Pancreas (tissue), 10 donors: ENCODE measurements at places on chromosomes 16 and 17.

GRCh38 chr17:80443916-80444643 lies 29.1 kb downstream of the ENDOV start:
- peak; percentile 19 for DNase-seq

GRCh38 chr17:32319548-32319905 lies 22.4 kb downstream of the C17orf75 start:
- peak; percentile 81 for DNase-seq

DNA sequence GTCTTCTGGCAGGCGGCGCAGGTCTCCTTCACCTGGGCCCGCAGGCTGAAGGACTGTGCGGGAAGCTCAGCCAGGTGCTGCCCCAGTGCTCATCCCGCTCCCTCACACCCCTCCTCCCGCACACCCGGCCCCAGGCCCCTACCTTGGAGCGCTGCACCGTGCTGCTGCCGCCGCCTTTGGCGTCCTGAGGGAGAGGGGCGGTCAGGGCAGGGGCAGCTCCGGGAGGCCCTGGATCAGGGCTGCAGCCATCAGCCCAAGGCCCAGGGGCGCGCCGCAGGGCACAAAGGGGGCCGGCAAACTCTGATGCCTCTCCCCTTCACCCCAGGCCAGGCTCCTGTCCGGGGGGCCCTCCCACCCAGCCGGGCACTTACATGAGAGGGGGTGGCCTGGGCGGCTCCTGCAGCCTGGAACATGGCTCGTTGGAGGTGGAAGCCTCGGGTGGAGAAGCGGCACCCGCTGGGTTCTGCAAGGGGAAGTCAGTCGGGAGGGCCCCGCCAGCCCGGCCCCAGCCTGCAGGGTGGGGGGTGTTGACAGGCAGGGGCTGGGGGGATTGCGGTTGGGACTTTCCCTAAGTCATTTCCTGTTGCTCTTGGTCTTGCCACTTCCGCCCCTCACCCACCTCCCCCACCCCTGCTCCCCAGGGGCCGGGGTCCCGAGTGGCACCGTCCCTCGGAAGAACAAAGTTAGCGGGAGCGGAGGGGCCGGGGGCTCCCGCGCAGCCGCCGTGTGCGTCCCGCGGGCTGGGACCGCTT lies 863 bp downstream of the LIMD2 start:
- no peak for DNase-seq

DNA sequence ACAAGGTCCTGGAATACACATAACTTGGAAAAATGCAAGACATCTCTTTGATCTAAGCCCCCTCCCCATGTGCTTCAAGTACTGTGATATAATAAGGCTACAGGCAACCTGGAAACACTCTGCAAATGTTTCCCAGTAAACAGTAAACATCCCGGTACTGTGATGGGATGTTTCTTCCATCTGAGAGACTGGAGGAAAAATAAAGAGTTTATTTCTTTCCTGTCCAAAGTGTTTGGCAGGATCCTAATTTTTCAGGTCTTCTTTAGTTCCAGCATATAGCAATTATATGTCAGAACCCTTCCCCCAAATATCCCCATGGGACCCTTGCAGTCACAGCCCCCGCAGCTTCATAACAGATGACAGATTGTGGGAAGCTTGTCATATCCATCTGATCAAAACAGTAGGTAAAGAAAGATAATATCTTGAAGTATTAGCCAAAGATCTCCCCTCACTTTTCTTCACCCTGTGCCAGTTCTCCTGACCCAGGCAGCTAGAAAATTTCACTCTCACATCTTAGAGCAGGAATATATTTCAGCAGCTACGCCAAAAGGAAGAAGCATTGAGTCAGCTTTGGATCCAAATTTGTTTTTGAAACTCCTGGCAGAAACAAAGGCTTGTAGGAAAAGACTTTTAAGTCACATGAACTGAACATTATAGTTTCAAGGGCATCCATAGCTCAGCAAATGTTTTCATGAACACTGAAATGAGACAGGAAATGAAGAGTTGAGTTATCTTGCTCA lies 141.3 kb downstream of the HS3ST3A1 start:
- no peak for DNase-seq

GRCh38 chr17:63113167-63113566 lies 147.1 kb downstream of the TANC2 start:
- no peak for DNase-seq

- DNase-seq: no peak
Observed at GRCh38 chr16:1561266-1561665, 27.8 kb downstream of the TMEM204 start.

DNA sequence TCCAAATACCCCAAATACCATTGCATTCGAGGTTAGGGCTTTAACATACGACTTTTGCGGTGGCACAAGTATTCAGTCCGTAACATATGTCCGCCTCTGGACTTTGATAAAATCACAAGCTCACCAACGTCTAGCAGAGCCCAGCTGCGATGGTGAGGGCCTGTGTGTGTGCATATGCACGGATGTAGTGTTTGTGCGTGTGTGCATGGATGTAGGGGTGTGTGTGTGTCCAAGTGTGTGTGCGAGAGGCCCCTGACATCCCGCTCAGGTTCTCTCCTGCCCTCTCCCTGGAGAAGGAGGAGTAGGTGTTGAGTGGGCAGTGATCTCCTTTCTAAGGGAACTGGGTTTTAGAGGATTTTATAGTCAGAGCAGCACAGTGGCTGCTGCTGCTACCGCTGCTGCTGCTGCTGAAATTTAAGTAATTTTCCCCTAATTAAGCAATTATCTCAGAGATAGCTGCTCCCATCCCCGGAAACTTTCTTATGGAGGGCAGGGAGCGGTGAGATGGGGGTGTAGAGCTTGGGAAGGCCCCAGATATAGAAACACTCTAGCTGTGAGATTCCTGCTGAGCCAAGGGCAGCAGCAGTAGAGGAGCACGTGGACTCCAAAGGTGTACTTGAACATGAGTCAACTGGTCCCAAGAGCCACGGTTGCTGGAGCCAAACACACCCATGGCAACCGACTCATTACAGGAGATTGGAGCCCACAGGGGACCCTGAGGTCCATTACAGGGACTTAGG lies 121.7 kb upstream of the SDK2 start:
- DNase-seq: no peak

GRCh38 chr16:80807906-80808305 lies 3.5 kb upstream of the CDYL2 start:
- no peak for DNase-seq

- no peak for DNase-seq
Observed at GRCh38 chr17:40497695-40498094, 3.7 kb downstream of the TNS4 start.

GRCh38 chr16:82071421-82071820 lies 36.4 kb downstream of the HSD17B2 start:
- no peak for DNase-seq

- DNase-seq: no peak
Observed at GRCh38 chr17:69608808-69609472, 194.4 kb downstream of the MAP2K6 start.

DNA sequence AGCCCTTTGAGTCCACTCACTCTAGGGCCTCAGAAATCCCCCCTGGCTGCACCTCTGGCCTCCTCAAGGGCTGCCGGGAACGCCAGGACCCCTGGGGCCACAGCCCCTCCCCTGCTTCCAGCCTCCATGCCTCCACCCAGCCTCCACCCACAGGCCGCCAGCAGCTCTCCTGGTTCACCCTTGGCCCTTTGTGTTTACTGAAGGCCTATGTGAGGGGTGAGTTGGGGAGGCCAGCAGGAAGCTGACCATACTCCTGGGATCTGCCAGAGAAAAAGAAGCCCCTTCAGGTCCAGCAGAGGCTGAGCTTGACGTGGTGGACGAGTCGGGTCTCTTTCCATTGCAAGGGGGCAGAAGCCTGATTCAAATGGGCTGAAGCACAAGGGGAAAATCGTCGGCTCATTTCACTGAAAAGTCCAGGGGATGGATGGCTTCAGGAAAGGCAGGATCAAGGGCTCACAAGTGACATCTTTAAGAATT lies 18.3 kb upstream of the ATP2A3 start:
- peak; percentile 45 for DNase-seq

GRCh38 chr17:2174014-2174413 lies 119.1 kb downstream of the HIC1 start:
- DNase-seq: no peak

DNA sequence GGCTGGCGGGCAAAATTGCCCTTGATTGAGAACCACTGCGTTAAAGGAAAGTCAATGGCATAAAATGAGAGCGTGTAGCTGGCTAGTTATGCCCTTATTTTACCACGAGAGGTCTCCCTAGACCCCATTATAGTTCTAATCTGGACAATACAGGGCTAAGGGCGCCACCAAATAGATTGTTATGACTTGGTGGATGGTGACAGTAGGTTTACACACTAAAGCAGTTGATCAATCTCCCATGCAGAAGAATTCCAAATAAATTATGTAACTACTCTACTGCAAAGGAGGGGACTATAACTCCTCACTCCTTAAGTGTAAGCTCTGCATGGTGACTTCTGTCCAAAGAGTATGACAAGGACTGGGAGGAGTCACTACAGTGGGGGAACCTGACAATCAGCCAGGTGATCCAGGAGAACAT lies 20.4 kb upstream of the YPEL2 start:
- DNase-seq: peak; percentile 61

DNA sequence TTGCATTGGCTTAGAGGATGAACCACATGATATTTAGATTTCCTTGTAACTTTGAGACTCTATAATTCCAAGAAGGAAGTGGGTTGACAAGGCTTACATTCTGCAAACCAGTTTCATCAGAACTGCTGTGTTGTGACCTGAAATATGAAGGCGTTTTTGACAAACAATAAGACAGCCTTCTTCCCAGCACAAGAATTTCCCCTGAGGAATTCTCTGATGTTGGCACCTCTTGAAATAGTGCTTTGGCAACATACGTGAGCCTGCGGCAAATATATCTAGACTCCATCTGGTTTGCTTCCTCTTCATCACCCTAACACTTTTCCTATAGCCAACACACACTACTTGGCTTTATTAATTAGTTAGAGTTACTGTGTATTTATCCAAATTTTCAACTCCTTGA lies 585.5 kb upstream of the SOX9 start:
- DNase-seq: no peak

GRCh38 chr17:76725580-76726230 lies 701 bp downstream of the JMJD6 start:
- DNase-seq: peak; percentile 83

GRCh38 chr17:41932816-41933389 lies 2.5 kb downstream of the ODAD4 start:
- DNase-seq: no peak

DNA sequence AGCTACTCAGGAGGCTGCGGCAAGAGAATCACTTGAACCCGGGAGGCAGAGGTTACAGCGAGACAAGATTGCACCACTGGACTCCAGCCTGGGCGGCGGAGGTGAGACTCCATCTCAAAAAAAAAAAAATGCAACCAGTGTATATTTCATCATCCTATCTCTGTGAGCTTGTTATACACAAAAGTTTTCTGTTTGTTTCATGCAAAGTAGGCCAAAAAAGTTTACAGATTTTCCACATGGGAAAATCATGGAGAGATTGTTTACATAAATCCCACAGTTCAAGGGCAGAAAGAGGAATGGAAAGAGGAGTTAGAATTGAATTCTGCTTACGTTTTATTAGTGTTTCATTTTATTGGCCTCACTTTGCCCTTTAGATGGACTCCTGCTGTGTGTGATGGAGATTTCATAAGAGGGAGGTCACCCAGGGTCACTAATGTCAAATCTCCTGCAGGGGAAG lies 24.7 kb downstream of the NARF start:
- DNase-seq: no peak

DNA sequence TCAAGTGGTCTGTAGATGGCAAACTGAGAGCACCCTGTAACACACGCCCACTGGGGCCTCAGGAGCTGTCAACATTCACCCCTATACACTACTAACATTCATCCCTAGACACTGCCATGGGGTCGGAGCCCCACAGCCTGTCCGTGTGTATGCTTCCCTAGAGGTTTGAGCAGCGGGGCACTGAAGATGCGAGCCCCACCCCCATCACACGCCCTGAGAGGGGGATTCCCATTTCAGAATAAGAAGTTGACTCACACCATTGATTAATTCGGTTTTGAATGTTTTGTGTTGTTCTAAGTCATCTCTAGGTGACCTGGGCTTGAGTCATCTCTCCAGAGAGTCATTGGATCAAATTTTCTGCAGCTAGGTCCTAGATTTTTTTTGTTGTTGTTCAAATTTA lies 37.3 kb upstream of the MMD start:
- no peak for DNase-seq

GRCh38 chr17:42617956-42618431 lies 8.5 kb downstream of the TUBG1 start:
- DNase-seq: no peak

- DNase-seq: no peak
Observed at GRCh38 chr17:55282741-55283140, 18.0 kb downstream of the HLF start.

GRCh38 chr16:56950881-56951771 lies 10.6 kb upstream of the CETP start:
- peak; percentile 65 for DNase-seq

DNA sequence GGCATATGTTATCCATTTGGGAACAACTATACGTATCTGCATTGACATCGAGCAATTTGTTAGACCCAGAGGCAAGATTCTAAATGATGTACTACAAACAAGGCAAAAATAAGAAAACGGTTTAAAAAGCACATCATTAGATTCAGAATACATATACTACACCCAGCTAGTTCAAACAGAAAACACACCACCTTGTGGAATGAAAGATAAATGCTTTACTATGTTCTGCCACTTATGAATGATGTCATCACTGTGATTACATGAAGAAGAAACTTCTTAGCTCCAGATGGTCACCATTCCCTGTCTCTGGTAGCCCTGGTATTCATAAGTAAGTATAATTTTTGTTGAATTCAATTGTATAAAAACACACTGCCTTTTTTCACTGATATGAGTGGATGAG lies 7.8 kb downstream of the NACA2 start:
- no peak for DNase-seq

- no peak for DNase-seq
Observed at GRCh38 chr16:13039526-13039925, 138.1 kb downstream of the SHISA9 start.

DNA sequence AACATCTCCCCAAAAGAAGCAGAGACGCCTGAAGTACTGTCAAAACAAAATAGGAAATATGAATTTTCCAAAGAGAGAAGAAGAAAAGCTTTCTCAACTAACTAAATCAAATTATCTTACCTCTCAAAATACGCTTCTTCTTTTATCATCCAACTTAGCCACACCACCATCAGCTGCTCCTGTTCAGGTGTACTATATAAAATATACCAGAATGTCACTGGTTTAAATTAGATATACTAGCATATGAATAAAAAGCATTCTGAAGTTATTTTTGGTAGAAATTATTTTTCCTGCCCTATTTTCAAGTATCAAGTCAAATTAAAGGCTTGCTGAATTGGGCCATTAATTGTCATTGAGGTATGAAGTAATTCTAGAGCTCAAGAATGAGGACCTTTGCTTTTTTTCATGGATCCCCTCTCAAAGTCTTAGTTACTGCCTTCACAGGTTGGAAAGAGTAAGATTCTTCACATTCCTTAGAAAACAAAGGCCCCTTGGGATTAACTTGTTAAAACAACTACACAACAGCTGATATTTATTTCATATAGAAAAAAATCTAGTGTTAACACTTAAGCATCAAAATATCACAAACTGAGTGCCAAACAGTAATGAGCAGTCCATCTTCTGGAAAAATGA lies 30.1 kb downstream of the INTS2 start:
- DNase-seq: no peak

- no peak for DNase-seq
Observed at GRCh38 chr17:72110231-72110941, 10.4 kb upstream of the SOX9 start.
